ENCODE measurements at places on chromosomes 3 and 15. TPM values are rescaled to one million over a fixed set of nuclear protein-coding genes. Genes with fewer than 3 reads are reported as not detected.

The PDE12 gene
- total RNA-seq, result 27.8 TPM

The MESP1 gene
- 2.4 TPM for total RNA-seq

The CKMT1B gene
- not detected for total RNA-seq

The GPR171 gene
- total RNA-seq, result 124 TPM

The CCR3 gene
- 0.37 TPM for total RNA-seq

The HHATL gene
- not detected for total RNA-seq

The OR5K2 gene
- not detected for total RNA-seq

The PLXND1 gene
- total RNA-seq, result 3.7 TPM

The NIT2 gene
- total RNA-seq, result 39.5 TPM

The CHDH gene
- total RNA-seq, result 0.21 TPM

The ARGFX gene
- total RNA-seq, result not detected

The ARID3B gene
- total RNA-seq, result 40.1 TPM

The SAMMSON gene
- not detected for total RNA-seq

Measured in activated CD8-positive, alpha-beta T cell treated with anti-CD3 and anti-CD28 coated beads, Interleukin-2, amount 10 ng/mL, durations not matched to agents 7 days and 5 days (primary cell).